Melanocyte of skin (primary cell): ENCODE measurements at places on chromosomes 6 and 20. TPM values are rescaled to one million over a fixed set of nuclear protein-coding genes. Genes with fewer than 3 reads are reported as not detected.

NRSN1 gene
- not detected in 2 replicates for total RNA-seq

GGT7 gene
- 7.4 and 8.0 TPM in 2 replicates for total RNA-seq

FOXS1 gene
- total RNA-seq: not detected in 2 replicates

NDUFAF4 gene
- total RNA-seq: 11.0 and 15.6 TPM in 2 replicates

FOXP4 gene
- 2.8 and 2.9 TPM in 2 replicates for total RNA-seq

MCCD1 gene
- total RNA-seq: not detected in 2 replicates

DEFB132 gene
- not detected in 2 replicates for total RNA-seq

RAB44 gene
- not detected in 2 replicates for total RNA-seq

RNF182 gene
- total RNA-seq: 18.4 and 19.6 TPM in 2 replicates

HTR1E gene
- not detected in 2 replicates for total RNA-seq

SAMD10 gene
- total RNA-seq: 0.36 and 2.1 TPM in 2 replicates

CCNC gene
- 56.1 and 73.8 TPM in 2 replicates for total RNA-seq

BTN1A1 gene
- not detected in 2 replicates for total RNA-seq

NUP43 gene
- total RNA-seq: 32.3 and 40.3 TPM in 2 replicates

FRK gene
- total RNA-seq: 0.67 and 0.93 TPM in 2 replicates

SUPT3H gene
- total RNA-seq: 5.3 and 5.7 TPM in 2 replicates

EPB41L1 gene
- total RNA-seq: 4.0 and 4.8 TPM in 2 replicates
